EH (cell line): ENCODE measurements at places on chromosomes 3 and 15.

- DNase-seq: no peak
Measured at GRCh38 chr15:32941823-32942222, 224.0 kb downstream of the GREM1 start.

- no peak for DNase-seq
Measured at GRCh38 chr15:91393186-91393585, 293.1 kb downstream of the SV2B start.

DNA sequence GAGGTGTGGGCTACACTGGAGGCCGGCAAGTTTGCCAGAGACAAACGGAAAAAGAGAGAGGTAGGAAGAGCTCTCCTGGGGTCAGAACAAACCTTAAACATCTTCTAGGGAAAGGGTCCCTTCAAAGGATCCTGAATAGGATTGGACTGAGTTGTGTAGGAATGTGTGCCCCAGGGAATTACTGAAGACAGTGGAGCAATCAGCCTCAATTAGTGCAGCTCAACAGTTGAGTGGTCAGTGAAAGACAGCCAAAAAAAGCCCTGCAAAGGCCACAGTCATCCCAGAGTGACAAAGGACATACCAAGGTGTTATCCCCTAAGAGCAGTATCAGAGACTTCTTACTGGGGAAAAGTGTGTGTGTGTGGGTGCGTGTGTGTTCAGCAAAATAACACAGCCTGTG is 70.3 kb downstream of the NUP210 start:
- DNase-seq: peak; percentile 13

GRCh38 chr3:160564949-160565441 is 376 bp downstream of the KPNA4 start:
- DNase-seq: peak; percentile 74

DNA sequence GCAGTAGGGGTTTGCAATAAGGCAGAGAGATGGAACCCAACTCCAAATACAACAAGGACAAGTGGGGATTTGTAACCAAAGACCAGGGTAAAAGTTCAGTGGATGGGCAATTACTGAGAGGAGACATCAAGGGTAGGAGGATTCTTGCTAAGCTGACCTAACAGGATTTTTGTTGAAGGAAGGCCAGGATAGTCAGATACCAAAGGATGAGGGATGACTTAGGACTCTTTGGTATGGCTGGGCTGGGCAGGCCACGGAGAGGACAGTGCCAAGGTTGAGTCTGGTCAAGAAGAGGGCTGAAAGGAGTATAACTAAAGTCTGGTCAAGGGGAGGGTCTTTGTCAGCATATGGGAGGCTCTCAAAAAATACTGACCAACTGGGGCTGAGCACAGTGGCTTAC is 85.3 kb upstream of the UBE2E2 start:
- peak; percentile 30 for DNase-seq

- no peak for DNase-seq
Measured at GRCh38 chr3:156285626-156286025, 165.2 kb downstream of the KCNAB1 start.

DNA sequence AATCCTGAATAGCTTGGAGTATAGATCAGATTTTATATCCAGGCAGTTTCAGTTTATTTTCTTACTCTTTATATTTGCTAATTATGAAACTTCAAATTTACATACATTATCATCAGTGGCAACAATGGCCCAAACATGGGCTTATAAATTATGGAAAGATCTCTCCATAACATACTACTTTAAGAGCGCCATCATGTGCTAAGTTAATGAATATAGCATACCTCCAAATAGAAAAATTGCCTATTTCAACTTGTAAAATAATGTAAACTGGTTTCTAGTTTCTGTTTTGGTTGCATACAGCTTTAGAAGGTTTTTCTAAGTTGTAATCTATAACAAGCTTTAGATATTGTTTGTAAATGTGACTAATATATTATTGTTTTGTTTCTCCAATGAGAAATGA is 531.3 kb upstream of the UBE2E2 start:
- DNase-seq: no peak

DNA sequence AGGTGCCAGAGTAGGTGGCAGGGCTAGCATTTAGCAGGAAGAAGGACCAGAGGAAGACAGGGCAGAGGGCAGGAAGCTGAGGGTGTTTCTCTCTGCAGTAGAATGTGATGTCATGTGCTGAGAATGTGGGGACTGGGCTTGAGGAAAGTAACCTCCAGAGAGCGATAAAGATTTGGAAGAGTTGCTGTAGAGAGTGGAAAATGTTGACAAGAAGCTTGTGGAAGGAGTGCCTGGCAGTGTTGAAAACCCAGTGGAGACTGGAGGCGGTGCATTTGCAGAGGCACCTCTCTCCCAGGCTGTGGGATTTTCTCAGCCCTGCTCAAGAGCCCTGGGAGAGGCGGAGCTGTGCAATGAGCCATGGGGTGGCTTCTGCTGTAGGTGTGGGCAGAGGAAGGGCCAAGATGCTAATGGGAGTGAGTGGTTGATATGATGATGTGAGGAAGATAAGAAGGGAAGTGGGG is 54.8 kb downstream of the MESD start:
- peak; percentile 80 for DNase-seq

DNA sequence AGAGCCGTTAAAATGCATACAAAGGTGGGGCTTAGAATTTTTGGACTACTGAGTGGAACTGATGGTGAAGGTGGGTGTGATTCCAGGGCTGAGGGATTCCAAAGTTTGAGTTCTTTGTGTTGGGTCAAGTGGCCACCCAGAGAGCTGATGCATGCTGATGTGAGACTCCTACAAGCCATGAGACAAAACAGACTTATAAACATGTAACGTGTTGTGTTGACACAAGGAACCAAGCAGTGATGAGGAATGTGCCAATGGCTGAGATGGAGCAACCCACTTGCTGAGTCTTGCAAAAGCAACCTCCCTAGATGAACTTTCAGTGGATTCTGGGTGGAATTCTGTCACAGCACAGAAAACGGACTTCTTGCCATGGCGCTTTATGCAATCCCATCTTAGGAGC is 289.0 kb downstream of the TLE3 start:
- DNase-seq: no peak

- DNase-seq: no peak
Measured at GRCh38 chr15:100129677-100130076, 212.1 kb downstream of the ADAMTS17 start.

GRCh38 chr15:87881026-87881425 is 375.5 kb downstream of the NTRK3 start:
- DNase-seq: no peak

GRCh38 chr3:62823461-62824050 is 51.7 kb downstream of the CADPS start:
- no peak for DNase-seq

DNA sequence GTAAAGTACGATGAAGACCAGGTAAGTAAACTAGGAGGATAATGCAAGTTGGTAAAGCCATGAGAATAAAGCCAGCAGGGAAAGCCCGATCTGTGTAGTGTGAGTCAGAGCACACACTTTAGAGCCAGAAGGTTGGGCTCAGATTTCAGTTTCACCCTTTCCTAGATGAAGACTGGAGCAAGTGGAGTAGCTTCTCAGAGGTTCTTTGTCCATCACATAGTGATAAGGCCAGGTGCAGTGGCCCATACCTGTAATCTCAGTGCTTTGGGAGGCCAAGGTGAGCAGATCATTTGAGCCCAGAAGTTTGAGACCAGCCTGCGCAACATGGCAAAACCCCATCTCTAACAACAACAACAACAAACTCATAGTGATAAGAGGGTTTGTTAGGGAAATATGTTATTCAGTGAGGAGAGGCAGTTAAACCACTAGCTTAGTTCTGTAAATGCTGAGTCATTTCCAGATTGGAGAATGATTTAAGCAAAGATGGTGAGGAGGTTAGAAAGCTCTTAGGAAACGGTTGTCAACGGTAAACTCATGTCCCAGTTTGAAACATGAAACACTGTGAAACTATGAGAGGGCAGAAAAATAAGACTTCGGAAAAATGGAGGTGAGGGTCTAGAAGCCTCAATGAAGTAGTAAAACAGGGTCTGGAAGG is 39.0 kb downstream of the IL12A start:
- DNase-seq: peak; percentile 71

DNA sequence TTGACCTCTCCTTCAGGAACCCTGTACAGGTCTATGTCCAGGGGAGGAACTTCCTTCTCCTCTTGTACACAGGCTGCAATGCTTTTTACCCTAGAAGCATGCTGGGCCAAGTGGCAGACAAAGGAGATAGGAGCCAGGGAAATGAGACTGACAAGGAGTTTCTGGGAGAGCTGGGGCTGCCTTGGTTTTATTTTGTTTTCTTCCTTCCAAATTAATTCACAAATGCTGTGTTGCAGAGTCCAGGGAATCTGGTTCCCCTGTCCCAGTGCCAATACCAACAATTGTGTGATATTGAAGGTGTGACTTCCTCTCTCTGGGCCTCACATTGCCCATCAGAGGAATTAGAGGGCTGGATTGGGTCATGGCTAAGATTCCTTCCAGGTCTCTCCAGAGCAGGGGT is 224.8 kb upstream of the PPP2R3A start:
- no peak for DNase-seq

DNA sequence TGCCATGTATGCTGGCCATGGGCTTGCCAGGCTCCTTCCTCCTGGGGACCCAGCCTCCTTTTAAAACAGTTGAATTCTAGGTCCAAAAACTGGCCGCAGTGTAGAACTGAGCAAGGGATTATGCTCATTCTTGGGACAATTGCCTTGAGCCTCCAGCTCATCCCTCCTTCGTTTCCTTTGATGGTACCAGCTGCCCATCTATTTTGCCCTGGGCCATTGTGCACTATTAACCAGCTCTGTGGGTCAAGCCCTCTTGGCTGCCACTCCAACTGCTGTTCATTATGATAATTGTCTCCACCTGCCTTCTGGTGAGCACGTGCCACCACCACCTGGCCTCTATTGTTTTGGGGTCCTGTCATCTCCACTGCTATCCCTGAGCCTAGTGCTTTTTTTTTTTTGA is 75.8 kb upstream of the SYN2 start:
- DNase-seq: no peak

- DNase-seq: peak; percentile 72
Measured at GRCh38 chr3:23183731-23184130, 19.4 kb upstream of the UBE2E2 start.

GRCh38 chr3:160041465-160041864 is 52.8 kb downstream of the IL12A start:
- DNase-seq: no peak

DNA sequence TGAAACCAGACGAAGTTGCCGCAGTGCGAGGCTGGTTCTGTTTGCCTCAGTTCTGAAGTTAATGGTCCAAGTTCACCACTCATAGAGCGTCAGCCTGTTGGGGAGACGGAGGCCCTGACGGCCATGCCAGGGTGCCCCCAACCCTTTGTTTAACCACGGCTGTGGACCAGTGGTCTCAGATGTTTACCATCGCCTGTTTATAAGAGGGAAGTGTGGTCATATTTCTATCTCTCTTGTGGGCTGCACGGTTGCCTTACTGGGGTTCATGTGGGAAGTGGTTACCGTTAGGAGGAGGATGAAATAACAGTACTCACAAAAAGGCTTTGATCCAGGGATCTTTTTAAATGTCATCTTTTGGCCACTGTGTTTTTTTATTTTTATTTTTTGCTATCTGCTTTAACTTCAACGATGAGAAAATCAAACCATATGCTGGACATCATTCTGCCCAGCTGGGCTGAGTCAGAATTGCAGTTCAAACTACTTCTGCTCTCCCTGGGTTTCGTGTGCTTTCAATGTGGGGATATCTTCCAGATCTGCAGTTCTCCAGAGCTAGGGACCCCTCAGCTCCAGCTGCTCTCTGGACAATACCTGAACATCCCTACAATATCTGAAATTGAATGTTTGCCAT is 17.8 kb downstream of the SMAD3 start:
- no peak for DNase-seq

DNA sequence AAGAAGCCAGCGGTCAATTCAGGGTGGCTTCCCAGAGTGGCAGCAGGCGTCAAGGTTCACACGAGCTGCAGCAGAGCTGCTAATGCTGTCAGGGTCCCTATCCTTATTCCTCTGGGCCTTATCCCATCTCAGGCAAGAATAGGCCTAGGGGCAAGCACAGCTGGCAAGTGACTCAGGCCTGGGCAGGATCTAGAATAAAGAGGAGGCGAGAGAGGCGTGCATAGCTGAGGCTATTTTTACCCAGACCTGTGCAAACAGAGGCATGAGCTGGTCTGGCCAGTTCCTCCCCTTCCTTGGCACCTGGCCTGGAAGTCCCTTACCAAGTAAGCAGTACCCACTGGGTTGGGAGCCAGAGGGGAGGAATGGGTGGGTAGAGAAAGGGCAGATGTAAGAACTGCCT is 12.2 kb upstream of the VIPR1 start:
- DNase-seq: peak; percentile 70

DNA sequence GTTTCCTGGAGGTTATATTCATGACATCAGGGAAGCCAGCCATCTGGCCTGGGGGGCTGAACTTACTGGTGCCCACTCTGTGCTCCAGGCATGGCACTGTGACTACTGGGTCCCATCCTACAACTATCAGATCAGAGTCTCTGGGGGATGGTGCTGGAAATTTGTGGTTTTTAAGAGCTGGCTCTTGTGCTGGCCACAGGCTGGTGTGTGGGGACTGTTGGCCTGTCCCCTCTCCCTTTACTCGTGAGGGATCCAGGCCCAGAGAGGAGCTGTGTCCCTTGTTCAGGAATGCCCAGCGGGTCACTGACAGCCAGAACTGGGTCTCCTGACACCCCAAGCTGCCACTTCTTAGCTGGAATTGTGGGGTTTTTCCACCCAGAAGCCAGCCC is 44.5 kb upstream of the SEC22A start:
- no peak for DNase-seq

DNA sequence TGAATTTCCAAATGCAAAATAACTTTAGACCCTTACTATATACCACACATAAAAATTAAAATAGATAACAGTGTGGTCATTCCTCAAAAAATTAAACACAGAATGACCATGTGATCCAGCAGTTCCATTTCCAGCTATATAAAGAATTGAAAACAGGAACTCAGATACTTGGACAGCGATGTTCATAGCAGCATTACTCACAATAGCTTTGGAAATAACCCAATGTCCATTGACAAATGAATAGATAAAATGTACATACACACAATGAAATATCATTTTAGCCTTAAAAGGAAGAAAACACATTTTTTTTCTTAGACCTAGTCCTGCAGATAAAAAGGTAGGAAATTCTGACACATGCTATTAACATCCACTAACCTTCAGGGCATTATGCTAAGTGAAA is 26.7 kb downstream of the RAD51 start:
- no peak for DNase-seq

GRCh38 chr3:55482496-55483195 is 4.5 kb downstream of the WNT5A start:
- peak; percentile 85 for DNase-seq

GRCh38 chr15:96166223-96167200 is 164.0 kb upstream of the NR2F2 start:
- DNase-seq: no peak

DNA sequence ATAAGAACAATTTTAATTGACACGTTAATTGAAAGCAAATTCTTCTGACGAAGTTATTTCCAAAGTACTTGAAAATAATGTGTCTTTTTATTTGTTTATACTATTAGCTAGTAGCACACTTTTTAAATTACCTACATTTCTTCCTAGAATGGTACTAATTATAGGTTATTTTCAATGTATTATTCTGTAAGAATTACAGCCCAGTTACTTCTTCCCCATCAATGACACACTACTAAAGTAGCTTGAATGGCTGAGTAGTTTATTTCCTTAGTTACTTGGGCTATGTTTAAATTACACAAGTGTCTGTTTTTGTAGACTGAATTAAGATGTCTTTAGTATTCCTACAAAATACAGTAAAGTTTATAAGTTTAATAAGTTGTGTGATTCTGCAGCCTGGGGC is 217.6 kb upstream of the IL12A start:
- DNase-seq: peak; percentile 70

- peak; percentile 9 for DNase-seq
Measured at GRCh38 chr15:79101866-79102581, 11.4 kb upstream of the RASGRF1 start.

- peak; percentile 46 for DNase-seq
Measured at GRCh38 chr3:120726791-120727190, 15.5 kb downstream of the RABL3 start.
